HFFc6 (cell line): ENCODE measurements at places on chromosomes 3 and 15.

DNA sequence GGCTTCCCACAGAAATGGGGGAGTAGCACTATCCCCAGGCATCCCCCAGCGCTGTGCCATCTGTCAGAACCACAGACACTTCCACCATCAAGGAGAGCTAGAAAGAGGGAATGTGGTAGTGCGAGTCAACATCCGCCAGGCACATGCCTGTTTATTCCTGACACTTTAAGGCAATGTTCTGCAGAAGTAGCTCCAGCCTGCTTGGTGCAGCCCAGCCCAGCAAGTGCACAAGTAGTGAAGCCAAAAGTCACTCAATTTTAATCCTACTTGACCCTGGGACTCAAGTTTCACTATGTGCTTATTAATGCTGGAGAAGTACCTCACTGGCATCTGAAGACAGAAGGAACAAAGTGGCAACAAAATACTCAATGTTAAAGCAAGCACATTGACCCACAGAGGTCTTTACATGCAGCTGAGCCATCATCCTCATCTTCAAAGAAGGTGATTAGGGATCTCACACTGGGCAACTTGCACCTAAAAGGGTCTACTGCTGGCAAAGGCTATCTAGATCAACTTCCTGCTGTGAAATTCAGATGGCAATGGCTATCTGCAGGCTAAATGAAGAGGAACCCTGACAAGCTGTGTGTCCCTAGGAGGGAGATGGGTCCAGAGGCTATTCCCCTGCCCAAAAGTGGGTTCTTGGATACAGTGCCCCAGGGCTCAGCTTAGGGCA is 61.4 kb upstream of the CLDN18 start:
- no peak for DNase-seq

DNA sequence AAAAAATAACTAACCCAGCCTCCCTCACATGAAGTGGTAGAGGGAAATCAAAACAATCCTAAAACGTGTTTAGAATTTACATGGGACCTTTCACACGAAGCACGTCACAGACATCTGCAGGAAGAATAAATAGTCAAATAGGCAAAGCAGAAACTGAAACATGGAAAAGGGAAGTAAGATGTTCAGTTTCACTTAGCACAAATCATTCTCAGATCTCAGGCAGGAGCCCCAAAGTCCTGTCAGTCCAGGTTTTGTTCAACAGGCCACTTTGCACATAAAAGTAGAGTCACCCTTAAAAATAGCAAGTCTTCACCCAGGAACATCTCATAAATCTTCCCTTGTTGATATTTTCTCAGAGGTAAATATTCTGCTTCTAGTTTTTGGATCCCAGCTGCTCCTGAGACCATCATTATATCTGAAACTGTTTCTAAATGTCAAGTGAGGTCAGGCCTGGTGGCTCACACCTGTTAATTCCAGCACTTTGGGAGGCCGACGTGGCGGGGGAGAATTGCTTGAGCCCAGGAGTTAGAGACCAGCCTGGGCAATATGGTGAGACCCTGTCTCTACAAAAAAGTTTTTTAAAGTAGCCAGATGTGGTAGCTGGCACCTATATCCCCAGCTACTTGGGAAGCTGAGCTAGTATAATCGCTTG is 1.9 kb downstream of the RUBCN start:
- DNase-seq: no peak

DNA sequence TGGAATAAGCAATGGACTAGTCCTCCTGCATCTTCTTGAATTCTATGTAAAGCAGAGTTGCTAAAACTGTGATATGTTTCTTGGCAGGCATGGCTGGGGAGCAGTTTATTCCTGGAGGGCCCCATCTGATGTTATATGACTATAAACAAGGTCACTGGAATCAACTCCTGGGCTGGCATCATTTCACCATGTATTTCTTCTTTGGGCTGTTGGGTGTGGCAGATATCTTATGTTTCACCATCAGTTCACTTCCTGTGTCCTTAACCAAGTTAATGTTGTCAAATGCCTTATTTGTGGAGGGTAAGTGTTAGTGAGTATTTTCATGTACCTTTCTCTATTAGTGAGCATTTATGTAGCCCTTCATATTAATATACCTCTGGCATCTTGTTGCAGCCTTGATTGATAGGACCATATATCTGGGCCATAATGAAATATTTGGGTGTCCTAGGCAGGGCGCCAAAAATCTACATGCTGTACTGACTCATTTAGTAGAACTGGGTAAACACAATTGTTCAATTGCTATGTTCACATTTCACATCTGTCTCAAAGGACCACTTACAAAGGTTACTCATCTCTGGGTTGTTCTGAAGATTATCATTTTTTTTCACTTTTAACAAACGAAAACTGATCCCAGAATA is 52.6 kb upstream of the ADGRG7 start:
- DNase-seq: peak; percentile 36

GRCh38 chr15:28006116-28006905 is 92.8 kb downstream of the OCA2 start:
- no peak for DNase-seq

GRCh38 chr3:169199283-169199682 is 464.2 kb downstream of the MECOM start:
- no peak for DNase-seq

GRCh38 chr3:42503251-42503924 is 945 bp downstream of the VIPR1 start:
- no peak for DNase-seq

DNA sequence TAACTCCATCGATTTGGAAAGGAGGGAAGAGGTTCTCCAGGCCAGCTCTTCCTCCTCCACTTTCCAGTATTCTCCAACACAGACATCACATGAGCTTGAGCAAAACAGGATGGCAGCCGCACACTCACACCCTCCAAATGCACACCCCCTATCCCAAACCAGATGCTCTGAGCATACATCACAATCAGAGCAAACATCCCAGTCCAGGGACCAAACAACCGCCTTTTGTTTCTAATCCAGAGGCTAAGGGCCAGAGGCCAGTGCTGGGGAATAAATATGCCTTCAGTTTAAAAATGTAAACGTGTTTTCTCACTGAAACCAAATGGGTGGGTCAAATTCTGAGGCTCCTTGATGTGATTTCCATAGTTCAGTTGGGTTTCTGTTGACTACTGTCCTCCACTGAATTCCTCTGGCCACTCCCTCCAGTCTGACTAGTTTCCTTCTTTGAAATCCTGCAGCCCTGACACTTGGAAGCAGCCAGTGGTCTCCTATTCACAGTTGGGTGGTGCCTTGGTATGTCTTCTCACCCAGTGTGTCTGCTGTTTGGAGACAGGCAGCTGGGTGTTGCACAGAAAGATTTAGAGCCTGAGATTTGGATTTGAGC is 19.2 kb upstream of the MFGE8 start:
- no peak for DNase-seq
